ENCODE measurements at places on chromosomes 6 and 20.

DNA sequence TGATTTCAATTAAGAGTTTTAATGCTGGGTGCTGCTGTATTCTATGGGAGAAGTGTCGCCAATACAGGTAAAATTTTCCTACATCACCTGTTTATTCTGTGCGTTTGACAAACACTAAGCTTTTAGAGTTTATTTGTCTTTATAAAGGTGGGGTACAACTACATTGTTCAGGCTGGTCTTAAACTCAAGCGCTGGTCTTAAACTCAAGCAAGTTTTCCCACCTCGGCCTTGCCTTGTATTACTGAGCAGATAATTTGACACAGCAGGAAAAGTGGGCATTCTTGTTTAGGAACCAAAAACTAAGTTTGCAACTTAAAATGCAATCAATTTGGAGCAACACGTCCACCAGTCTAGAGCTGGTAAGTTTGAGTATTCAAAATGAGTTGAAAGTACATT is 112.9 kb upstream of the BTN3A2 start:
- peak overlapping the region; percentile 95 for H3K4me3 ChIP-seq
- DNase-seq, result no peak
- peaks cover 26% of the 10 kb centered on the region for H3K4me1 ChIP-seq
- peak overlapping the region; percentile 98 for H3K27ac ChIP-seq
- H3K36me3 ChIP-seq, result peaks cover 4% of the 10 kb centered on the region

DNA sequence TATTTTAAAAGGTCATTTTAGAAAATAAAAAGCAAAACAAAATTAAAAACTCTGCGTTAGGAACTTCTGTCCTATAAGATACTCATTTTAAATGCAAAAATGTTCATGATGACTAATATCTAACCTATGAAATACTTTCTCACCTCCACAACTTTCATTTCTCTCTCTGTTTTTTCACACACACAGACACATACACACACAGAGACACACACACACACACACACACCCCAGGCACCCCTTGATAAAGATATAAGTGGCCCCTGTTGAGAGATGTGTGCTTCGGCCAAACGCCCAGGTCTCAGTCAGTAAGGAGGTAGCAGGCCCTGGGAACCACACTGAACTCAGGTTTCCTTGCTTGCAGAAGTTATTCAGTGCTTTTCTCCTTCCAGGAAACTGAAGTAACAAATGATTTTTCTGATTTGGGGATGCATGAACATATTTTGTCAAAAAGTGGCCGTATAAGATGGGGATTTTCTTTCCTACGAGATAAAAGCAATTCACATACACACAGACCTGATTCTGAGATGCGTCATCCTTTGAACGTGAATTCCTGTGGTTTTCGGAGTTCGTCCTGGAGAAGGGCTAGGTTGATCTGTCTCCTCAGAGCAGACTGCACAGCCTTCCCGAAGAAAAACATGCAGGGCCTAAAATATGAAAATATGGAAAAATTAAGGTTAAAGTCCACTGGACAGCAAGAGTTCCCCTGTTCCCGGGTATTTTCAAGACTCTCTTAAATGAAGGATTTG is 306.8 kb upstream of the FOXQ1 start:
- no peak overlapping the region for H3K27ac ChIP-seq
- H3K4me3 ChIP-seq, result no peak overlapping the region
- no peaks in the 10 kb centered on the region for H3K4me1 ChIP-seq
- peaks cover 4% of the 10 kb centered on the region for H3K27me3 ChIP-seq
- H3K36me3 ChIP-seq, result no peaks in the 10 kb centered on the region

DNA sequence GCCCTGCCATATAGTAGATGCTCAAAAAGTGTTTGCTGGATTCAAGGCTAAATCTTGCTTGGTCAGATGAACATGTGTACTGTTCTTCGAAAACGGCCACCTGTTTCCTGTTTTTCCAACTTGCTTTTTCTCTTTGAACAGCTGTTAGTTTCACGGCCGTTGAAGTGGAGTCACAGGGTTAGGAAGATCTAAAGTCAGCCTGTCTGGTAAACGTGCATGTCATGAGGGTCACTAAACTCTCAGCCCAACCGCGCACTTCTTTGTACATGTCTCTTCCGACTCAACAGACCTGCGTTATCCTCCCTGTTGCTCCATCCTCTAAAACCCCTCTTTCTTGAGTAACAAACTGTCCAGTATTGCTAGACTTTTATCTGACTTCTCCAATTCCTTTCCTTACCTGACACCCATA is 93.2 kb upstream of the MAN1A1 start:
- peaks cover 13% of the 10 kb centered on the region for H3K4me1 ChIP-seq
- no peaks in the 10 kb centered on the region for H3K36me3 ChIP-seq
- H3K27me3 ChIP-seq, result no peaks in the 10 kb centered on the region
- no peak overlapping the region for H3K4me3 ChIP-seq
- no peak for DNase-seq

GRCh38 chr20:4989570-4989969 is 11.7 kb downstream of the SLC23A2 start:
- DNase-seq, result no peak
- no peak overlapping the region for H3K4me3 ChIP-seq
- peaks cover 6% of the 10 kb centered on the region for H3K4me1 ChIP-seq
- no peaks in the 10 kb centered on the region for H3K36me3 ChIP-seq
- no peak overlapping the region for H3K27ac ChIP-seq
- H3K27me3 ChIP-seq, result no peaks in the 10 kb centered on the region

DNA sequence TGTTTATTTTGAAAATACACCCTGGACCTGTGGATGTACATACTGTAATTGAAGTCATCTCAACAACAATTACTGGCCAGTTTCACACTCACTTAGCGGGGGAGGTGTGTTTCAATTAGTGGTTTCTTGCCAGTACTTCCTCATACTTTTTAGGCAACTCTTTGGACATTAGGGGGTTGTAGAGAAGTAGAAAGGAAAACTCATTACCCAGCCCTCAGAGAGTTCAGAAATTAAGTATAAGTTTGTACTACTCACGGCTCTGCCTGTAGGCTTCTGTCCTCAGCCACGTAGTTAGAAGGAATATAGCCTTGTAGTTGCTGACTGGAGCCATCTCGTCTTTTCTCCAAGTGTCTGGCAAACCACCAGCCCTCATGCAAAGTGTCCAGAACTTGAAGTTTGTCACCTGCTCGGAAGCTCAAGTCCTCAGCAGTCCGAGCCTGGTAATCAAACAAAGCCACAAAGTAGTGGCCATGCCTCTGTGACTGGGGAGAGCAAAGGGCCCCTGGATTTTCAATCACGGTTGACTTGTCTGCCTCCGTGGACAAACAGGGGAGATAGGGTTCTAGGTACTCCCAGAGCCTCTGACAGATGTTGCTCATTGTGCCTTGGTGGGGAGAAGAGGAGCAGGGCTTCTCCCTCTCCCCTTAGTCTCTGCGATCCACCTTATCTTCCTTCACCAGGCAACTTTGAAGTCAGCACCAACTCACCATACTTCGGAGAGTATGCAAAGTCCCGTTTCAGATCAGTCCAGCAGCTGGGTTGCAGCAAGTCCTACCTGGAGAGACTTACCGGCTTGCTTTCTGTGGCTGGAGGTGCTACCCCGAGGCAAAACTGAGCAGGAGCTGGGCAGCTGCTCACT is 749 bp downstream of the FRK start:
- H3K27ac ChIP-seq, result peak overlapping the region; percentile 96
- no peak for DNase-seq

- H3K36me3 ChIP-seq, result no peaks in the 10 kb centered on the region
- H3K27me3 ChIP-seq, result peaks cover 36% of the 10 kb centered on the region
- DNase-seq, result no peak
- H3K27ac ChIP-seq, result peak overlapping the region; percentile 57
- H3K4me1 ChIP-seq, result no peaks in the 10 kb centered on the region
These were observed 46.2 kb downstream of the PROKR2 start for GRCh38 chr20:5270603-5271002.
